NCI-H2081 treated with DMSO at 0.1 percent for 48 hours (cell line): ENCODE measurements at places on chromosomes 2 and 18.

- no peak for DNase-seq
These were observed 205 bp downstream of the TET3 start for GRCh38 chr2:73984922-73985307.

DNA sequence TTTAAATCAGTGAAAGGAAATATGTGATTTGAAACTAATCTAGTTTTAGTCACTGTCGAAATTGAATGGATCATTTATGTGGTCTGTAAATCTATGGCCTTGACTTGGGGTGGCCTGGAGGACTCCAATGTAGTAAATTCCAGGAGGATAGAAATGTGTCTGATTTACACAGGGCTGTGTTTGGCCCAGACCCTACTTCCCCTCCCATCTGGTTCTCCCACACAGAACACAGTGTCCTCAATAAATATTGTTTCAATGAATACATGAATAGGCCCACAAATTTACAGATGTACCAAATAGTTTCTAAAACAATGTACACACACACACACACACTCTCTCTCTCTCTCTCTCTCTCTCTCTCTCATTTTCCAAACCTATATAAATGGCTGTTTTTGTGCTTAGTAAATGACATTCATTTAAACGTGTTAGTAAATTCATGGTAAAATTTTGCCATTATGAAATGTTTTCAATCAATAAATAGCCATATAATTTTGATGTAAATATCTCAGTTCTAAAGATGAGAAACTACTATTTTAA is 1.9 kb downstream of the CCDC68 start:
- DNase-seq: no peak

- no peak for DNase-seq
These were observed 90.3 kb upstream of the RAB27B start for GRCh38 chr18:54737986-54738385.

GRCh38 chr2:109177635-109178034 is 48.6 kb downstream of the SH3RF3 start:
- DNase-seq: no peak

DNA sequence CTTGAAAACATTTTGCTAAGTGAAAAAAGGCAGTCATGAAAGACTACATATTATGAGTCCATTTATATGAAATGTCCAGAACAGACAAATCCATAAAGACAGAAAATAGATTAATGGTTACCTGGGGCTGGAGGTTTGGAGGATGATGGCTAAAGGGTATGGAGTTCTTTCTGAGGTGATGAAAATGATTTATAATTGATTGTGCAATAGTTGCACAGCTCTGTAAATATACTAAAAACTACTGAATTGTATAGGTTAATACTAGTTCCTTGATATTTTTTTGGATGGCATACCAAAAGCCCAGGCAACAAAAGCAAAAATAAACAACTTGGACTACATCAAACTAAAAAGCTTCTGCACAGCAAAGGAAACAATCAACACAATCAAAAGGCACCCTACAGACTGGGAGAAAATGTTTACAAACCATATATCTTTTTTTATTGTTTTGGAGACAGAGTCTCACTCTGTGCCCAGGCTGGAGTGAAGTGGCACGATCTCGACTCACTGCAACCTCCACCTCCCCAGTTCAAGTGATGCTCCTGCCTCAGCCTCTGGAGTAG is 21.5 kb downstream of the SOS1 start:
- DNase-seq: no peak

- no peak for DNase-seq
These were observed 30.7 kb downstream of the CCDC141 start for GRCh38 chr2:179019260-179019659.

DNA sequence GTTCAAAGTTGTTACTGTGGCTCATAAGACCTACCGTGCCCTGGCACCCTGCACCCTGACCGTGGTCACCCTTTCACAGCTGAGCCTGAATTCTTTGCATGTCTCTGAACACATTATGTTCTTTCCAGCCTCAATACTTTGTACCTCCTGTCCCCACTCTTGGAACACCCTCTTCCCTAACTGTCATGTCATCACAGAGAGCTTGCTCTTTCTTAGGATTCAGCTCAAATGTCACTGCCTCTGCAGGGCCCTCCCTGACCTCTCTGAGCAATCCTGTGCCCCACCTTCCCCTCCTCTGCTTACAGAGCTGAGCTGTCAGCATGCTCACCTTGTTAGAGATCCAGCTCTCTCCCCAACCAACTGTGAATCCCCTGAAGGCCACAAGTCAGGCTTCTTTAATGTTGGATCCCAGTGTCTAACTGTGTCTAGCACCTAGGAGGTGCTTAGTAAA is 15.0 kb downstream of the PRKAG3 start:
- no peak for DNase-seq

DNA sequence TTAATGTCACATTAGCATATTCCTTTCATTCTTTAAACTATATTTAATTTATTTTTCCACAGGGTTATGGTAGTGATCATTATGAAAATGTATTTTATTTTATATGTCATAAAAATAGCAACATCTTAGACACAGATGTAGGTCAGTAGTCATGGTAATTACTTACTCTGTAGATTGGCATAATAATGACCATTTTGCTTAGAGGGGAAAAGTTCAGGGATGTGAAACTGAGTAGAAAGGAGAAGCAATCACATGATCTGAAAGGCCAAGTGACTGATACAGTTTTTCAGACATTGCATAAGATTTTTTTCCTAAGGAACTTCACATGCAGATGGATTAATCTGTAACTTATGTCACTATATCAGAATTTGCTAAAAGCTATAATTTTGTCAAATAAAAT is 286.9 kb downstream of the CTNNA2 start:
- no peak for DNase-seq

- no peak for DNase-seq
These were observed 104.0 kb downstream of the SMAD2 start for GRCh38 chr18:47826157-47827074.
